ENCODE measurements at places on chromosomes 7 and 10. TPM values are rescaled to one million over a fixed set of nuclear protein-coding genes. Genes with fewer than 3 reads are reported as not detected.

DNA sequence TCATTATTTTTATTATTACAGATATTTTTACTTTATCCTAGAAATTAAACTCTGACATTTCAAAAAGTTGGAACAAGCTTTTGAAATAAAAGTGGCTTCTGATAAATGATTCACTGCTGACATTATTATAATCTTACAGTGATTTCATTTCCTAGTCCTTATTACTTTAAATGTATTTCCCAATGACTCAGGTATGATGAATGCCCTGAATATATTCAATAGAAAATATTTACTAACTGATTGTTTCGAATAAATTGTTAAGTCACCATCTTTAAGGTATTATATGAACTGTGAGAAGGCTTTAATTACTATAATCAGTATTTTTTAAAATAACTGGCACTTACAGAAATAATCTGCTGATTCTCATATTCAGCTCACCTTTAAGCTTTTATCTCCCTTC is 21.6 kb downstream of the DKK1 start:
- DNase-seq, result no peak

DNA sequence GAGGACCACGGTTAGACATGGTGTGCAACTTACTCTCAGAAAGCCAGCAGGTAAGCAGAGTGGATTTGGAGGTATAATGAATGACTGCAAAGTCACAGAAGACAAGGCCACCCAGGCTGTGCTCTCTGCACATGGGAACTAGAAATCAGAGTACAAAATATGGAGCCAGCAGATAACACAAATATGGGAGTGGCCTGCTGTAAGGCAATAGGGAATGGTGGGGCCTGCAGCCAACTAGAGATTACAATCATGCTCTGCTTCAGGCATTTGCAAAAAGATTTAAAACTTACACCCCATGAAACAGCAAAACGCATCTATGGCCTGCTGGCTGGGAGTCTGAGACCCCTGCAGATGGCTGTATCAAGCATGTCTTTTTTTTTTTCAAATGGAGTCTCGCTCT is 47.0 kb downstream of the RGS10 start:
- DNase-seq, result no peak

GRCh38 chr7:96342049-96342448 is 20.2 kb upstream of the SLC25A13 start:
- DNase-seq, result no peak

DNA sequence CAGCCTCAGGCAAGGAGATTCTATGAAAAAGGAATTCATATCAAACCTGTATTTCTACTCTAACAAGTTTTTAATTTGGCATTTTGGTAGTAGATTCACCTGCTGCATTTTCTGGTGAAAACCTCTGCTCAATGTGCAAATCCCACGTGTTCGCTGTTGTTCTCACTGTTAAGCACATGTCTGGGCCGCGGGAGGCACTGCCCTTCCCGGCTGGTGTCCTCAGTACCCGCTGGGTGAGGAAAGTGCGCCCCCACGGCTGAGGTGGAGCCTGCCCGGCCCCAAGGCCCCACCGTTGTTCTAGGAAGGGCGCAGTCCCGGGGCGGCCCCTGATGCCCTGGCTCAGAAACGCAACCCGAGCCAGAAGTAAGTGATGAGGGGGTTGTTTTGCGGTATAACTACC is 193.4 kb upstream of the VWC2 start:
- DNase-seq, result no peak

- no peak for DNase-seq
These were observed 54.3 kb upstream of the IGFBP3 start for GRCh38 chr7:45975367-45975766.

GRCh38 chr7:94656925-94657731 is 1.2 kb upstream of the SGCE start:
- DNase-seq, result no peak

- no peak for DNase-seq
These were observed 13.1 kb downstream of the DRGX start for GRCh38 chr10:49382826-49383225.

The FOXI2 gene
- total RNA-seq, result not detected
